Endothelial cell (in vitro differentiated cells): ENCODE measurements at places on chromosomes 7 and 10.

GRCh38 chr7:114885836-114886235 lies 36.1 kb upstream of the MDFIC start:
- no peaks in the 10 kb centered on the region for H3K36me3 ChIP-seq
- no peak overlapping the region for H3K4me3 ChIP-seq
- no peak for DNase-seq
- no peak overlapping the region for H3K27ac ChIP-seq
- no peaks in the 10 kb centered on the region for H3K4me1 ChIP-seq
- no peaks in the 10 kb centered on the region for H3K27me3 ChIP-seq

DNA sequence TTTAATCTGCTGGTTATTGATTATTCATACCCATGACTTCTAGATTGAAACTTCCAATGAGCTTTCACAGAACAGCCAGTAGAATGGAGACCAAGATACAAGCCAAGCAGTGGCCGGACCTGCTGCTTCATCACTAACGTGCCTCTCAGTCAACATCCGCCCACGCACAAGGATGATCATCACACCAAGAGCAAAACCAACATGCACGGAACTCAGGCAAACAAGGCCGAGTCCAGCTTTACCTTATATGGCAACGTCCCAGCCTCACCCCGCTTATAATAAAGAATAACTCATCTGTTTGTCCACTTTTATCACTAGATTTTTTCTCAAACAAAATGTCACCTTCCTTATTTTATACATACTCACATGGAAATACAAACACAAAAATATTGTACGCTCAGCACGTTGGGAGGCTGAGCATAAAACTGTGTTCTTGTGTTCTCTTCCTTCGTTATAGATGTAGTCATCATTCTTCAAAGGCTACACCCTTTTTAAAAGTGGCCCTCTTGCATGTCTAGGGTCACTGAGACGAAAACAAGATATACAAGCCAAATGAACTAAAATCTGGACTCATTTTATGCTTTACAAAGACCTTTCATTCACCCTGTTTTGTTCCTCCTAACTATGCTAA lies 122.7 kb downstream of the SFMBT2 start:
- no peak for DNase-seq
- H3K4me1 ChIP-seq: peaks cover 2% of the 10 kb centered on the region

- H3K36me3 ChIP-seq: no peaks in the 10 kb centered on the region
- no peak overlapping the region for H3K27ac ChIP-seq
- H3K4me1 ChIP-seq: no peaks in the 10 kb centered on the region
- peaks cover 9% of the 10 kb centered on the region for H3K27me3 ChIP-seq
- no peak for DNase-seq
These were observed 18.1 kb downstream of the VIPR2 start for GRCh38 chr7:159126311-159127260.

- H3K4me1 ChIP-seq: peaks cover 80% of the 10 kb centered on the region
- peak overlapping the region; percentile 89 for H3K27ac ChIP-seq
These were observed 1.2 kb downstream of the PALD1 start for GRCh38 chr10:70479626-70480238.

DNA sequence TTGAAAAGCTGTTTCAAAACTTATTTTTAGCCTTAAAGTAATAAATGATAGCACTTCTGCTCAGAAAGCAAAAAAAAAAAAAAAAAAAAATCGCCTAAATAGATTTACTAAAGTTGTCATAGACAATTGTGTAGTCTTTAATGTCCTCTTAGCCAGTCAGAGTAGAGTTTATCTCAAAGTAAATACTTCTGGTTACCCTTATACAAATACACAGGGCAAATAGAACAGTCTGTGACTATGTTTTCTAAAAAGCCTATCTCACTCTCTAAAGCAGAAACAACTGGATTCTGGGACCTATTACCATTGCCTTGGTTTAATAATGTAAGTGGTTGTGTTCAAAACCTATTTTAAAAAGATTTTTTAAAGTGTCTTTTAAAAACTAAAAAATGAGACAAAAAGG lies 156.2 kb upstream of the THSD7A start:
- no peak overlapping the region for H3K27ac ChIP-seq
- no peaks in the 10 kb centered on the region for H3K4me1 ChIP-seq
- H3K4me3 ChIP-seq: no peak overlapping the region
- H3K27me3 ChIP-seq: no peaks in the 10 kb centered on the region
